Right ventricle myocardium inferior (tissue), 1 donor: ENCODE measurements at places on chromosomes 6 and 20. TPM values are rescaled to one million over a fixed set of nuclear protein-coding genes. Genes with fewer than 3 reads are reported as not detected.
A peak's percentile ranks its signal among the peaks of the same experiment; 100 is the strongest.

DNA sequence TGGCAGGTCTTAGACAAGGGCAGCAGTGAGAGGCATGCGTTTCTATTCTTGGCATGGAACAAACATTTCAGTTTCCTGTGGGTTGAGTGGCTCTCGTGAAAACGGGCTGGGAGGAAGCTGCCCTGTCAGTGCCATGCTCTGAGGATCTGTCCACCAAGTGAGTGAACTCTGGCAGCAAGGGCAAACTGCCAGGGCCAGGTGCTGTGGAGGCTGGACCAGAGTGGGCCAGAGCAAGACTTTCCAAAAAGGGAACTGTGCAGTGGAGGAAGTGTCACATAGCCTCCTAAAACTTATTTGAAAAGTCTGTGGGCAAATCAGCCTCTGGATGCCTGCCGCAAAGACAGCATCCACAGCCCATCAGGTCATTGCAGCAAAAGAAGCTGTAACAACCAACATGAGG, 44.2 kb upstream of the TAB2 start:
- DNase-seq, result peak; percentile 82

HTR1E gene
- total RNA-seq, result not detected

DNA sequence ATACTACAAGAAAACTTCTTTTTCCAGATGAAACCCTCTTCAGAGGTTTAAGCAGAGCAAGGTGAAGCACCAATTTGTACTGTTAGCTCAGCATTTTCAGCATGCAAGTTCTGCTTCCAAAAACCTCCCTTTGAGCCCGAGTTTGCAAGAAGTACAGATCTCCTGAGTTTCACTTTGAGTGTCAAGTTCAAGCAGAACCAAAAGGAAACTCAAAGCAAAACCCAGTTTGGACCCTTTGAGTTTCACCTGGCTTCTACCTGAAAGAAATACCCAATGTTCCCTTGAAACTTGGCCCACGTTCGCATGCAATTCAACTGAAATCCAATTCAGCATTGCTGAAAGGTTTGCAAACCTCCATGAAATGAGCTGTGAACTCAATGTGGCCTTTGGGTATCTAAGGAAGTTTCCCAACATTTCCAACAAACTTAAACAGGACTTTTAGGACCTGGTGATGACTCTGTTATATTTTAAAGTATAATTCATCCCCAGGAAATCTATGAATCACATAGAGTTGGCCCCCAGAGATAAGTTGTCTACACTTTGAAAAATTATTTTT, 62.9 kb upstream of the HBS1L start:
- DNase-seq, result no peak

FARS2 gene
- total RNA-seq, result 20.5 TPM

GRCh38 chr6:13355999-13356785, 27.9 kb upstream of the TBC1D7 start:
- DNase-seq, result no peak

- no peak for DNase-seq
These were observed 27.7 kb downstream of the PHF3 start for GRCh38 chr6:63663147-63663955.

- no peak for DNase-seq
These were observed 141.3 kb upstream of the HMGN3 start for GRCh38 chr6:79375635-79376337.

TREML1 gene
- not detected for total RNA-seq

- DNase-seq, result no peak
These were observed 48.8 kb upstream of the KIF25 start for GRCh38 chr6:167948716-167949115.

GRCh38 chr6:958488-958887, 265.5 kb upstream of the EXOC2 start:
- no peak for DNase-seq

GRCh38 chr6:20302702-20303251, 90.5 kb upstream of the MBOAT1 start:
- no peak for DNase-seq

PNLDC1 gene
- 0.32 TPM for total RNA-seq

SGK1 gene
- 28.1 TPM for total RNA-seq

DNA sequence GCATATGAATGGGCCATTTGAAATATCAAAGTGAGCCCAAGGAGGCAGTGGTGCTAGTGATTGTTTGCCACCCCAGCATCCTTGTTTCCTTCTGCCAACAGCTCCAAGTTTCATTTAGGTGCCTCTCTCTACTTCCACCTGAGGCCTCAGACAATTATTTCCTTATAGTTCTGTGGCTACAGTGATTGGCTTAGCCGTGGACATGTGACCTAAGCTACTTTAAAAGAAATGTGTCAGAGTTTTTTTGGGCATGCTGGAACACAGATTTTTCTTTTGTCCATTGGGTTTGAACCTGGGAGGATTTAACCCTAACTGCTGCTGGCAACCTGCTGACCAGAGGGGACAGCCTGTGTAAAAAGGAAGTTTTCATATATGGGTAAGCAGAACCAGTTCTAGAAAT, 319.4 kb downstream of the CD109 start:
- DNase-seq, result no peak

- DNase-seq, result no peak
These were observed 725 bp downstream of the OSER1 start for GRCh38 chr20:44209686-44210405.

GRCh38 chr6:81894788-81895271, 142.3 kb upstream of the TENT5A start:
- peak; percentile 75 for DNase-seq

DNA sequence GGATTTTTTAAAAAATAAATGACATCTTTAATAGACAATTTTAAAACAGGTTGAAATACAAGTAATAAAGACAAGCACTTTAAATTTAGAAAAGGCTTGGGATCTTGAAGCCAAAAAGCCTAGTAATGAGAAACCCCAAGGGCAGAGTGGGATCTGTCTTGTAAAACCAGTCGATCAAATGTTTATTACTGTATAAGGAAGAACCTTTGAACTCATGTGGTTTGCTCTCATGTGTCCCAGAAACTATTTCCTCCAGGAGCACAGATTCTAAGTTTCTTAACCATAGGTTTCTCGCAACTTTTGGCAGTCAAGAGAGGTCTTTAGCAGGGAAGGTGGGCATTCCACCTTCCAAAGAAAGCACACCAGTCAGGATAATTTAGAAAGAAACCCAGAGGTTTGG, 541.7 kb upstream of the BTBD3 start:
- no peak for DNase-seq

MAP7 gene
- 3.2 TPM for total RNA-seq

DNA sequence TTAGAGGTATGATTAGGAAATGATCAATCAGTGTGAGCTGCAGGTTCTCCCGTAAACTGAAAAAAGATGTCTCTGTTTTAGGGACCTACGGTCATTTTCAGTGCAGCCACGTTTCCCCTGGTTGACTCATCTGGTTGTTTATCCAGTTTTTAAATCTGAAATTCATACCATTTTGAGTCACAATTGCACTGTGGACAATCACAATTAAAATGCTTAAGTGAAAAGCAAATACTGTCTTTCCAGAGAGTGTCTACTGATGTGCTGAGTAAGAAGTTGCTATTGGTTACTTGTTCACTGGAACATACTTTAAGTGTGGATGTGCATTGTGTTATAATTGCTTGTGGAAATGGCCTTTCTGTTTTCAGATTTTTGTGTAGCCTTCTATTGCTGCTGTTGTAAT, 305.1 kb upstream of the SASH1 start:
- DNase-seq, result no peak

FAM209B gene
- total RNA-seq, result not detected

MICA gene
- total RNA-seq, result 8.3 TPM

MLIP gene
- 407 TPM for total RNA-seq

TENT5A gene
- 60.9 TPM for total RNA-seq

GJA1 gene
- 221 TPM for total RNA-seq

GRCh38 chr6:91965872-91966271, 1379.0 kb upstream of the MAP3K7 start:
- DNase-seq, result no peak

DNA sequence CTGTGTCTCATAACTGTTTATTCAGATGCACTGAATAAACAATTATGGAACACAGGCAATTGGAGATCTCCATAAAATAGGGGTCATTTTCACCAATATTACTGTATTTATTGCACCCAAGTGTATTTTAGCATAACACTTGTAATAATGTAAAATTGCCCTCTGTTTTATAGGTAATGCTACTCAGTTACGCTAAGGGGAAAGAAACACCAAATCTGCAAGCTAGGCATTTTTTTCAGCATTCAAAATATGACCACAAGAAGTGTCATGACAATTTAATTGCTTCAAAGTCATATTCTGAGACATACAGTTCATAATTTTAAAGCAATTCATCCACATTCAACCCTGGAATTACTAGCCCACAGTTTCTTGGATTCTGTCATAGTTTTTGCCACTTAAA, 643.2 kb upstream of the NOX3 start:
- no peak for DNase-seq

DNA sequence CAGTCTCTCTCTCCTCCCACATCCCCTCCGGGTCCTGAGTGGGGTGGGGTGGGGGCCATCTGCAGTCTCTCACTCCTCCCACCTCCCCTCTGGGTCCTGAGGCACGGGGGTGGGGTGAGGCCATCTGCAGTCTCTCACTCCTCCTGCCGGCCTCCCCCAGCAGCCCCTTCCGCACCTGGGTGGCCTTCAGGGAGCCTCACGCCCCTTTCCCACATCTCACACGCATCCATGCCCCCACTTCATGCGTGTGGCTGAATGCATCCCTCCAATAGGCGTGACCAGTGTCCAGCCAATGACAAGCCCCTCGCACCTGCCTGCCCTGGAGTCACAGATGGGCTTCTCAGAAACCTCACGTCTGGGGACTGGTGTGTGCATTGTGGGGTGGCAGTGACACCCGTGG, 993 bp upstream of the SRMS start:
- no peak for DNase-seq

DNA sequence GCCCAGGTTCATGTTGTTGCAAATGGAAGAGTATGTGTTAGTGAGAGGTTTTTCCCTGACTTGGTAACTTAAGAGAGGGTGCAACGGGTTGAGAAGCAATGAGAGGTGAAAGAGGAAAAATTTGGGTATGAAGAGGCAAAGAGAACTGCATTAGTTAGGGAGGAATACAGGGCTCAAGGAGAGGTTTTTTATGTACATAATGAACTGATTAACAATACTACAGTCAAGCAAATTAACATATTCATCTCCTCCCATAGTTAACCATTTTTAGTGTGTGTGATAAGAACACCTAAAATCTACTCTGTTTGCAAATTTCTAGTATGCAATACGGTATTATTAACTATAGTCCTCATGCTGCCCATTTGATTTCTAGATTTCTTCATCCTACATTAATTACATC, 79.5 kb upstream of the HTR1E start:
- no peak for DNase-seq

OR14J1 gene
- total RNA-seq, result not detected

TFAP2D gene
- total RNA-seq, result not detected

DNA sequence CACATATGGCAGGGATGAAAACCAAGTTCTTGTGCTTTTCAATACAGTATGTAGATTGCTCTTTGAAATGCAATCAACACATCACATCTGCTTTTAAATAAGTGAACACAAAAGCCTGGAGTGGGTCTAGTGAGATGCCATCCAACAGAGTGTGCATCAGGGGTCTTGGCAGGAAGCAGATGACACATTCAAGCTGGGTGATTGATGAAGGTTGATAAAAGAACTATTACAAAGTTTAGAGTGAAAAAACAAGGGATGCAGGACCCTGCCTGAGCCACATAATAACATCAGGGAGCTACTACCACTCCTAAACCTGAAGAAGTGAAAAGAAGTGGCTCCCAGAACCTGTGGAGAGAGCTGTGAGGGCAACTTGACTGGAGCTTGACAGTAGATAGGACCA, 16.6 kb upstream of the PLCB1 start:
- DNase-seq, result no peak

FNDC1 gene
- 1.5 TPM for total RNA-seq

GRCh38 chr20:53808733-53809132, 215.1 kb upstream of the ZNF217 start:
- DNase-seq, result no peak

GRCh38 chr20:13554076-13554475, 84.7 kb downstream of the TASP1 start:
- no peak for DNase-seq

- DNase-seq, result no peak
These were observed 16.5 kb upstream of the HLA-A start for GRCh38 chr6:29925727-29926412.

- no peak for DNase-seq
These were observed 70.4 kb downstream of the PLAGL1 start for GRCh38 chr6:143937668-143937970.

DEFB121 gene
- total RNA-seq, result not detected

- no peak for DNase-seq
These were observed 399.1 kb upstream of the NOX3 start for GRCh38 chr6:155854787-155855186.

DNA sequence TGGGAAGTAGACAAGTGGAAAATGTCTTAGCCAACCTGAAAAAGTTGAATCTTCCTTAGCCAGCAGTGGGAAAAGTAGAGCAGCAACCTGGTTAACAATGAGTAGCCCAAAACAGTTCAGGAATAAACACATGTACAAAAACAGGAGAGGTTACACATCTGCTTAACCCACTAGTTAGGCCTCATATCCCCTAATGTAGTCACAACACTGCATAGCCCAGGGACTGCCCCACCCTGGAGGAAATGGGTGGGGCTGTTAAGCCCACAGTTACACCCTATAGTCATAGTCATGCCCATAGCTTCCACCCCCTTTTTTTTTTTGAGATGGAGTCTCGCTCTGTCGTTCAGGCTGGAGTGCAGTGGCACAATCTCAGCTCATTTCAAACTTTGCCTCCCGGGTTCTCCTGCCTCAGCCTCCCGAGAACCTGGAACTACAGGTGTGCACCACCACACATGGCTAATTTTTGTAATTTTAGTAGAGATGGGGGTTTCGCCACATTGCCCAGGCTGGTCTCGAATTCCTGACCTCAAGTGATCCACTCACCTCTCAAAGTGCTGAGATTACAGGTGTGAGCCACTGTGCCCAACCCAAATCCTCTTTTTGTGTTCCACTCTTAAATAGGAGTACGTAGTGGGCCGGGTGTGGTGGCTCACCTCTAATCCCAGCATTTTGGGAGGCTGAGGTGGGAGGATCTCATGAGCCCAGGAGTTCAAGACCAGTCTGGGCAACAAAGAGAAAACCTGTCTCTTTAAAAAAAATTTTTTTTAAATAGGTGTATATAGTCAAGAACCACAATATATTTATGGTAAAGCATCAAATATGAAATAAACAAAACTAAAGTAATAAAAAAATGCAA, 24.5 kb downstream of the ILRUN start:
- no peak for DNase-seq

DNA sequence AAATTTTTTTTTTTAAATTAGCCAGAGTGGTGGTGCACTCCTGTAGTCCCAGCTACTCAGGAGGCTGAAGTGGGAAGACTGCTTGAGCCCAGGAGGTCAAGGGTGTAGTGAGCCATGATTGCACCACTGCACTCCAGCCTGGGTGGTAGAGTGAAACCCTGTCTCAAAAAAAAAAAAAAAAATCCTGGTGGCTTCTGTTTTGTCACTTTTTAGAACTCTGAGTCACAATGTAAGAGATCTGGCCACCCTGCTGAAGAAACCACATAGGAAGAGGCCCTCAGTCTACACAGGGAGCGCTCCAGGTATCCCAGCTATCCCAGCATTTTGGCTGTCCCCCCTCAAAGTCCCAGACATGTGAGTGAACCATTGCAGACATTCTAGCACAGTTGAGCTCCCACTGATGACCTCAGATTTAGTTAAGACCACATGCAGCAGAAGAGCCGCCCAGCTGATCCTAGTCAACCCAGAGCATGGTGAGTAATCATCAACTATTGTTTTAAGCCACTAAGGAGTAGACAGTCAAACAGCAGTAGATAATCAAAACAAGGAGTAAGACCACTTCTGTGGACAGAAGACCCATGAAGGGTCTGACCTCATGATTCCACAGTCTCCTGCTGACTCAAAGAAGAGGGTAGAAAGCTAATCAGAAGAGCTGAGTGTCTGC, 12.7 kb upstream of the ARFGEF2 start:
- DNase-seq, result no peak

GRCh38 chr6:72864236-72864635, 242.4 kb downstream of the KCNQ5 start:
- no peak for DNase-seq
